NAMALWA (cell line): ENCODE measurements at places on chromosomes 5 and 9.

DNA sequence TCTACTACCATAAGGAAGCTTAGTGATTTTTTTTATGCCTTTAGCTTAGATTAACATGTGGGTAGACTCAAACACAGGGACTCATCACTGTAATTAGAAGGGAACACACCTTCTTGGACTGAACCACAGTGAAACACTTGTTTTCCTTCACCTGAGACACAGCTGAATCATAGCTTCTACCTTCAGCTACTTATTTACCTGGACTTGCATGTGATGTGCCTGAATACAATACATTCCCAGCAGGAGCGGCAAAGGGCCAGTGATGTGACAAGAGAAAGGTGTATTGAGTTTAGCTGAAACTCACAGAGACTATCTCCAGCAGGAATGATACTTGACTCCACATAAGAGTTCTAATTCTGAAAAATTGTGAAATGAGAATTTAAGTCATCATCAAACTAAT lies 37.8 kb downstream of the GRAMD2B start:
- no peak for DNase-seq

DNA sequence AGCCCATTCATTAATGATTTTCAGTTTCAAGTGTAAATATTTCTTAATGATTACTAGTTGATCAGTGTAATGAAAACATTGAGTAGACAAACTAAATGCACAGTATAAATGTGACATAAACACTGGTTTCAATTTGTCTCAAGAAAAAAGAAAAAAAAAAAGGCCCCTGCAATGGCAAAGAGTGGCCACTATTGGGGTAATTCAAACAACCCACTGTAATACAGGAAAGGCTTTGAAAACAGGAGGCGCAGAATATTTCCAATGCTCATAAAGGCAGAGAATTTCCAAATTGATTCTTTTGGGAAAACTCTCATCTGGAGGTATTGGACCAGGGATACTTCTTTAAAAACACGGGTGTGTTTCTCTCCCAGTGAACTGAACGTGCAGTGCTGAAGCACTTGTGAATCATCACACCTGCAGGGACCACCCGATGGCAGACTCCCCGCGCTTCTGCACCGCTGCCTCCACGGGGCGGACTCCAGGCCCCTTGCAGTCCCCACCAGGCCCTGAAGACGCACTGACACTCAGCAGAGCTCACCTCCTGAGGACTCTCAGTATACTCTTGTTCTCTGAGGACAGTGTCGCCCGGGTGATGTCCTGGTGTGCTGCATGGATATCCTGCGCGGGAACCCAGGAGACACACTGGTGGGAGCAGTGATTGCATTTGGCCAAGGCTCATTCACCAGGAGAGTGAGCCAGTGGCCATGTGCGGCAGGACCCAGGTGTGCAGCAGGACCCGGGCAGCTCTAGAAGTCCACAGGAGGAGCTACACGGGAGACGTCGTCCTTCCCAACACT lies 227.6 kb upstream of the IRX4 start:
- peak; percentile 38 for DNase-seq

GRCh38 chr5:80754900-80755299 lies 100.1 kb upstream of the DHFR start:
- DNase-seq, result peak; percentile 45

GRCh38 chr9:132582786-132583583 lies 579 bp downstream of the BARHL1 start:
- DNase-seq, result no peak

- DNase-seq, result peak; percentile 54
Measured at GRCh38 chr9:7844242-7844641, 44.7 kb upstream of the DMAC1 start.

GRCh38 chr5:50365426-50366251 lies 75.4 kb downstream of the EMB start:
- DNase-seq, result no peak
